ENCODE measurements at places on chromosomes 13 and 19.

GRCh38 chr13:90950160-90950559, 397.3 kb upstream of the MIR17HG start:
- no peak for DNase-seq

- no peak for DNase-seq
Observed at GRCh38 chr13:78753435-78753834, 94.5 kb upstream of the OBI1 start.

GRCh38 chr13:27636589-27637288, 15.0 kb downstream of the POLR1D start:
- no peak for DNase-seq

DNA sequence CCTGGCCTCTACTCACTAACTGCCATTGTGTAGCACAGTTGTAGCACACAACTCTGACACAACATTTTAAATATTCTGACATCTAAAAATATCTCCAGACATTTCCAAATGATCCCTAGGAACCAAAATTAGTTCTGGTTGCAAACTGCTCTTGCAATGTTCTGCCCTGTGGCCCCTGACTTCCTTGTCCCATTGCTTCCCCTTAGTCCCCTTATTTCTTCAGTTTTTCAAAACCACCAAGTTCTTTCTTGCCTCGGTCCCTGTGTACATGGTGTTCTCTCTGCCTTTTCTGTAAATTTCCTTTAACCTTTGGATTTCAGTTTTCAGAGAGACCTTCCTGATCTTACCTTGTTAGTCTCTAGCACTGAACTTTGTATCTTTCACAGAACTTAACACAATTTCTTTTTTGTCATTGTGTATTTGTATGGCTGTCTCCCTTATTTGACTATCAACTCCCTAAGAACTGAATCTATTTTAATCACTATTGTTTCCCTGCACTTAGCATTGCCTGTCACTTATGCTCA, 87.6 kb upstream of the MLNR start:
- DNase-seq, result no peak

DNA sequence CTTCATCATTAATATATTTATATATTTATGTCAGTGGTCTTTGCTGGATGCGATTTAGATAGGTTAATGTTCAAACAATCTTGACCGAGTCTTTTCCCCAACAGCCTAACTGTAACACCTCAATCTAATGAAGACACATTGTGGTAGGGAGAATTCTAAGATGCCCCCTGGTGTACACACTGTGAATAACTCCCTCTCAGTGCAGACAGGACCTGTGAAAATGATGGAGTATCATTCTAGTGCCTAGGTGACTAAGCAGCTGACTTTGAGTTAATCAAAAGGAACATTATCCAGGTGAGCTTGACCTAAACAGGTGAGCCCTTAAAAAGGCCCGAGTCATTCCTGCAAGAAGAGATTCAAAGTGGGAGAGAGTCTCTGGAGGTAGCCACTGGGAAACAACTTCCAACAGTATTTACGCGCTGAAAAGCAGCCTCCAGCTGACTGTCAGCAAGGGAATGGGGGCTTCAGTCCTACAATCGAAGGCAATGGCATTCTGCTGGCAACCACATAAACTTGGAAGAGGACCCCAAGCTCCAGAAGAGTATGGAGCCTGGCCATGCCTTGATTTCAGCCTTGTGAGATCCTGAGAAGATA, 28.0 kb upstream of the KBTBD7 start:
- peak; percentile 50 for DNase-seq

GRCh38 chr19:15234431-15235130, 2.3 kb upstream of the EPHX3 start:
- no peak for DNase-seq

- no peak for DNase-seq
Observed at GRCh38 chr19:34393629-34394028, 10.6 kb upstream of the PDCD2L start.

GRCh38 chr13:74217811-74218210, 83.6 kb upstream of the KLF12 start:
- DNase-seq, result no peak

- DNase-seq, result no peak
Observed at GRCh38 chr13:54433493-54434206, 1405.0 kb downstream of the OLFM4 start.

DNA sequence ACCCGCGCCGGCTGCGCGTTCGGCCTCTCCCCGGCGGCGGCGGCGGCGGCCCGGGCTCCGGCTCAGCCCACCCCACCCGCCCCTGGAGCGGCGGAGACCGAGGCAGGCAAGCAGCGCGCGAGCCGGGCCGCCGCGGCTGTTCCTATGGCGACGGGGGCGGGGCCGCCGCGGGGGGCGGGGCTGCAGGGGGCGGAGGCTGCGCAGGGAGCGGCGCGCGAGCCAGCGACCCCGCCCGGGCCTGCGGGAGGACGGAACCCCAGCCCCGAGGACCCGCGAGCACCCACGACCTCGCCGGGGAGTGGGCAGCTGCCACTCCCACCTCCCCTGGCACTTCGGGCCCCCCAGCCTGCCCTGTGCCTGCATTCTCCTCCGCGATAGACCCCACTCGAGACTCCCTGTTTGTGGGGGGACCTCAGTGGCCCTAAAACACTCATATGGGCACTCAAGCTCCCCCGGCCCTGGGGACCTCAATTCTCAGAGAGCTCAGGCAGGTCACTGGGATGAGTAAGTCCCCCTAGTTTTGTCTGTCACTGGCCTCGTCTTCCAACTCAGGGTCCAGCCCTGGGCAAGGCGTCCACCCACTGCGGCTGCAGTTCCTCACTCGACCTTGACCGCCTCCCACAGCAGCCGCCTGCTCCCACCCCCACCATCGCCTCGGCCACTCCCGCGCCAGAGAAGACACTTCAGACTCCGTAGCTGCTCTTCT, at the start of gene CTXN1:
TSS of gene CTXN1 (minus strand) at position 115 of the 706 bp plus-strand sequence. CDS start 597 bp downstream, outside the sequence.
- DNase-seq, result peak; percentile 81

Data from activated naive CD4-positive, alpha-beta T cell treated with Interleukin-2 at 50 U/mL for 16 hours (primary cell).